ENCODE measurements at places on chromosomes 12 and 14.

DNA sequence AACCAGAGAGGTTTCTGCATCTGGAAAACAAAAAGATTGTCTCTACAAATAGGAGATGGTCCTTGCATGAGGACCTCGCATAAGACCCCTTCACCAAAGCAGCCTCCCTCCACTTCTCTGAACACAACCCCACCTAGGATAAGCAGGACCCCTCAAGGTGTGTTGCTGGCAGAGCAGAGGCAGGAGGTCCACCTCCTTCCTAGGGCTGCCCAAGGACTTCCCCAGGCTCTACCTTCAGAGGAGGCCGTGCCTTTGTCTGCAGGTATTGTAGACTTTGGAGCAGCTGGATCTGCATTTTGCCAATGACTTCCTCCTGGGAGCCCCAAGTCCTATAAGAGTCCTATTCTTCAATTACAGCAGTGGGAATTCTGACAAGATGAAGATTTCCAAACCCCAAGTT lies 67.3 kb upstream of the TSPAN11 start:
- DNase-seq = no peak

GRCh38 chr12:52007982-52008510 lies 1.3 kb downstream of the TAMALIN start:
- DNase-seq = no peak

DNA sequence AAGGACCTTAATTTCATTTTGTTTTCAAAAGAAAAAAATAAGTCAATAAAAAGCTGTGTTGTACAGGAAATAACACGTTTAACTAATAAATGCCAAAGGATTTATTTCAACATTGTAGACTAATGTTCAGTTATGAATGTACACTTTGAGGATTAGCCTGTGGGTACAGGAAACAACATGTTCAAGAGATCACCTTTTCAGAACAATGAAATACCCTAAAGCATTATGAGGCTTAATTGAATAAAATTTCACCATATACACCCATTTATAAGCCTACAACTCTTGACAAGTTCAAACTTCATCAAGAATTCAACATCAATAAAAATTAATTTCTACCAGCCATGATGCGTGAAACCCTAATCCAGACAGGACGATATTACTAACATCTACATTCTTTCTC lies 56.6 kb upstream of the SLC6A15 start:
- DNase-seq = no peak

GRCh38 chr12:22173177-22173576 lies 127.2 kb downstream of the CMAS start:
- no peak for DNase-seq

- no peak for DNase-seq
Observed at GRCh38 chr12:16730772-16731171, 124.8 kb upstream of the LMO3 start.
